Ureter (tissue), 1 donor: ENCODE measurements at places on chromosomes 12 and 14. TPM values are rescaled to one million over a fixed set of nuclear protein-coding genes. Genes with fewer than 3 reads are reported as not detected.

The SLC7A7 gene
- total RNA-seq = 10.6 TPM

The CCDC184 gene
- 5.6 TPM for total RNA-seq

The KIF26A gene
- 6.1 TPM for total RNA-seq

The RGS6 gene
- 1.1 TPM for total RNA-seq

The APOF gene
- not detected for total RNA-seq

The EID3 gene
- 4.7 TPM for total RNA-seq

The ASB2 gene
- total RNA-seq = 35.1 TPM

The AKAP5 gene
- 0.96 TPM for total RNA-seq

The LRRC43 gene
- total RNA-seq = 0.86 TPM

The TAS2R8 gene
- total RNA-seq = not detected

GRCh38 chr12:58961166-58961565 lies 40.9 kb upstream of the LRIG3 start:
- no peak for DNase-seq

DNA sequence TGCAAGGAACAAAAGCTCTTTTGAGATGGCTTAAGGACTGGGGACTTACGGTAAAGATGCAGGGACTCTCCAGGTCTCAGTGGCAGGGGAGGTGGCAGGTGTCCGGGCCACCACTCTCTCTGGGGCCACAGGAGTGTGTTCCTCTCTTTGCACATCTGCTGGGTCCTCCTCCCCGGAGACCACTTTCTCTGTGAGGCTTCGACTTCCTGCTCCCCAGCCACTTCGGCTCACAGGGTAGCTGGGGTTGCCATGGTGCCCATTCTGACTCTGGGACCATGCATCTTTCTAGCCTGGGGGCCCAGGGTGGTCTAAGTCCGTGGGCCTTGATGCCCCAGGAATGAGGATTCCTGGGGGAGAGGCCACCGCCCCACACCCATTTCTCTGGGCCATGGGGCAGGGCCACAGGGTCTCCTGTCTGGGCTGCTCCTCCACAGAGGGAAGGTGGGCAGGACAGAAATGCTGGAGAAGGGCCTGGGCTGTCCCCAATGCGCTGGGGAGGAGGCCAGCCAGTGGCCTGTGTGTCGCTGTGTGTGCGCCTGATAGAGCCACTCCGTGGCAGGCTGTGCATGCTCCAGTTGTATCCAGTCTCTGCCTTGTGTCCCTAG lies 38.5 kb downstream of the CCDC92 start:
- DNase-seq = no peak

GRCh38 chr12:15831315-15831978 lies 42.3 kb upstream of the EPS8 start:
- DNase-seq = no peak

DNA sequence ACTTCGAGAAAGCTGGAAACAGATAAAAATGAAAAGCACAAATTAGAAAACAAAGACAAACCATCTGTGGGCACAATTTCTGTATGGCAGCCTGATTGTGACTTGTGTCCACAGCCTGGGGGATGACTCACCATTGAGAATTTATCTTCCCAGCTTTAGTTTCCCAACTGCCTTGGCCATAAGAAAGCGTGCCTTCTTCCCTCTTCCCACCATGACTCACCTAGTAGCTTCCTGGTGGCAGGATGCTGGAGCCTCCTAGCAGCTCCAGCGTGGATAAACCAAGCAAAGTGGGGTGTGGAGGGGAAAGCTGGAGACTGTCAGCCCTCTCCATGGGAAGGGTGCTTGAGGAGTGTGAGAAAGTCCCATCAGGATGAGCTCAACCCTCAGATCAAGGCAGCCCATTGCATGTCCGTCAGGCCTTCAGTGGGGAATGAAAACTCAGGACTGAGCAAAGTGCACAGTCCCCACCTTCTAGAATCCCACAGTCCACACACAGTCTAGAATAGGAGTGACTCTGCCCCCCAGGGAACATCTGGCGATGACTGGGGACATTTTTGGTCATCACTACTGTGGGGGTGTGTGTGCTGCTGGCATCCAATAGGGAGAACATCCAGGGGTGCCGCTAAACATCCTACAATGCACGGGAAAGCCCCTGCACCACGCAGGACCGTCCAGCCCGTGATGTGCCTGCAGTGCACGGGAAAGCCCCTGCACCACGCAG lies 22.4 kb upstream of the SERPINA6 start:
- DNase-seq = no peak

GRCh38 chr14:22333422-22334274 lies 255.4 kb downstream of the DAD1 start:
- DNase-seq = no peak

GRCh38 chr14:76514213-76514998 lies 138.5 kb downstream of the ESRRB start:
- no peak for DNase-seq

GRCh38 chr14:72894323-72894622 lies 372 bp upstream of the DPF3 start:
- no peak for DNase-seq
